Naive thymus-derived CD8-positive, alpha-beta T cell (primary cell): ENCODE measurements at places on chromosomes 1 and 21. TPM values are rescaled to one million over a fixed set of nuclear protein-coding genes. Genes with fewer than 3 reads are reported as not detected.

Gene IQGAP3
- polyA plus RNA-seq: not detected

Gene TEX38
- polyA plus RNA-seq: not detected

Gene LORICRIN
- polyA plus RNA-seq: not detected

Gene ASH1L
- 12.2 TPM for polyA plus RNA-seq

Gene HSPB7
- not detected for polyA plus RNA-seq

Gene ZBTB48
- 28.7 TPM for polyA plus RNA-seq

Gene ARHGAP30
- 207 TPM for polyA plus RNA-seq

Gene EDN2
- polyA plus RNA-seq: not detected

Gene DCDC2B
- not detected for polyA plus RNA-seq

Gene LAMC1
- polyA plus RNA-seq: not detected

Gene LRRIQ3
- polyA plus RNA-seq: 1.6 TPM

Gene RGS4
- not detected for polyA plus RNA-seq

Gene FCRL5
- not detected for polyA plus RNA-seq

Gene GNG4
- polyA plus RNA-seq: not detected

Gene COL11A1
- polyA plus RNA-seq: not detected

Gene DDAH1
- not detected for polyA plus RNA-seq

Gene ZFYVE9
- polyA plus RNA-seq: 2.9 TPM

Gene ZNF648
- not detected for polyA plus RNA-seq

Gene CALML6
- not detected for polyA plus RNA-seq

Gene LCE3E
- not detected for polyA plus RNA-seq

Gene CBR3
- 11.6 TPM for polyA plus RNA-seq

Gene DVL1
- polyA plus RNA-seq: 0.99 TPM

Gene SPRR2E
- not detected for polyA plus RNA-seq

Gene TRIM45
- not detected for polyA plus RNA-seq

Gene PCSK9
- polyA plus RNA-seq: not detected

Gene KIF26B
- polyA plus RNA-seq: not detected

Gene TRAF3IP3
- 423 TPM for polyA plus RNA-seq

Gene SFN
- not detected for polyA plus RNA-seq

Gene NBPF6
- not detected for polyA plus RNA-seq

Gene LCA5L
- not detected for polyA plus RNA-seq

Gene CHIA
- not detected for polyA plus RNA-seq

Gene ATP5IF1
- polyA plus RNA-seq: 666 TPM

Gene OR2M3
- not detected for polyA plus RNA-seq

Gene EPHB2
- polyA plus RNA-seq: not detected

Gene DENND1B
- polyA plus RNA-seq: 8.0 TPM

Gene TMPRSS15
- not detected for polyA plus RNA-seq
